ENCODE measurements at places on chromosomes 13 and 19. TPM values are rescaled to one million over a fixed set of nuclear protein-coding genes. Genes with fewer than 3 reads are reported as not detected.

DNA sequence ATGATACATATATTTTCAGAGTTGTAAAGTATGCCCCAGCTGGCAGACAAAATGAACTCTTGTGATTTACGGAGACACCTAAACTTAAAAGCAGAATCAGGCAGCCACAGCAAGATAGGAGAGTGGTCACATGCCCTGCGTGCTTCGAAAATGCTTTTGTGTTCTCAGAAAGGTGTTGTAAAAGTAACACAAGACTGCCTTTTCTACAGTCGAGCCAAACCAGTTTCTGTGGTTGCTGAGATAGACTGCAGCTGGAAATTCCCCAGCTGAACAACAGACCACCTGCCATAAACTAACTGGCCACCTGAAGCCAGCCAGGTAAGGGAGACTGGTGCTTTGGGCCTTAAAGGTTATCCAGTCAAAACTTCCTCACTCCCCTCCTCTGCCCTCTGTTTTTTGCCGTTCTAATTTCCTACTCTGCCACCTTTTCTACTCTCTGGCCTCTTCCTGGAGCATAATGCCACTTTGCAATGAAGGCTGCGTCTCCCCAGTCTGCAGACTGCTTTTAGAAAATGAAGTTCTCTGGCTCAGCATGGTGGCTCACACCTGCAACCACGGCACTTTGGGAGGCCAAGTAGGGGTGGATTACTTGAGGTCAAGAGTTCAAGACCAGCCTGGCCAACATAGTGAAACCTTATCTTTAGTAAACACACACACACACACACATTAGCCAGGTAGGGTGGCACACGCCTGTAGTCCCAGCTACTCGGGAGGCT lies 381.2 kb upstream of the SLITRK1 start:
- no peak for DNase-seq

GRCh38 chr19:32131005-32131404 lies 214.4 kb upstream of the ZNF507 start:
- DNase-seq: no peak

- peak; percentile 56 for DNase-seq
These were observed 28.4 kb downstream of the ANKRD27 start for GRCh38 chr19:32646556-32646955.

DNA sequence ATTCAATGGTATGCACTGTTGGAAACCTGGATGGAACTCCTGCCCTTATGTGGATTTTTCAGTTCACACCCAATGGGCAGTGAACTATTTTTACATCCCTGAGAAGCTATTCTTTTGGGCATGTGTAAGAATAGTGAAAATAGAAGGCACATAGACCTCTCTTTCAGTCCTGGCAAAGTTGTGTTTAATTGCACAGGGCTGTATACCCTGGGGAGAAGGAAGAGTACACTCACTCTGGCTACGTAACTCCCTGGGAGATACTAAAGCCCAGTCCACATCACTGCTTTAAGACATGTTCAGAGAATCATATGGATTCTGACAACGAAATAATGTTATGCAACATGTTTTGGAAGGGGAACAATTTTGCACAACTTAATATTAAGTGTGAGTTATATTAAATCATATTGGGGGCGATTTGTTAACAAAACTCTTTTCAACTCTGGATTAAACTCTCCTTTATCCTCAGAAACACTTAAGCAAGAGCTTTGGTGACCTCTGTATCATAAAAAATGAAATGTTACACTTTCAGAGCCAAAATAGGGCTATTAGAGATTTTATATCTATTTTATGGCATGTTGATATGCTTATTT lies 166.1 kb downstream of the DCT start:
- DNase-seq: no peak

CYP4F2 gene
- total RNA-seq: not detected

CBY2 gene
- not detected for total RNA-seq

KL gene
- total RNA-seq: 0.11 TPM

KLK3 gene
- not detected for total RNA-seq
